Epithelial cell of prostate (primary cell): ENCODE measurements at places on chromosomes 5 and 9.

- DNase-seq, result no peak
These were observed 27.1 kb downstream of the GRAMD2B start for GRCh38 chr5:126450346-126450745.

GRCh38 chr9:686321-686813 lies 155.1 kb upstream of the DMRT1 start:
- peak; percentile 83 for DNase-seq

DNA sequence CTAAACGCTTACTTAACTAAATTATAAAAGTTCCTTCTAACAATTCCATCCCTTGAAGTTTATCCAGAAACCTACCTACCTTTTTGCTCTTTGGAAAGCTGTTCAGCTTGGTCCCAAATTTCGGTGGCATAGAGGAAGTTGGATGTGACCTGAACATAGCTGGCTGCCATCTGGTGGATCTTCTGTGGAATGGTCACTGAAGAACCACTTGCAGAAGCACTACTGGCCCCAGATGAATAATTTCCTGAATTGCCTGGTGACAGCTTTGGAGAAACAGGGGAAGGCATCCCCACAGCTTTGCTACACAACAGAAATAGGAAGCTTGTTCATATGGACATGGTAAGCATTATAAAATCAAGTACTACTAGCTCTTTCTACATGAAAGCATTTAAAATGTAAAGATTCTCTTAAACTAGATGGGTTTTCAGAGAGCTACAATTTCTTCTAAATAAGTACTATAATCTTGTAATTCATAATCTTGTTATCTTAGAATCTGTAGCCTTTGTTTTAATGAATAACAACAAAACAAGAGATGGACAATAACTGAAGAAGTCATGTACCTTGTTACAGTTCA lies 9.9 kb downstream of the LEAP2 start:
- DNase-seq, result no peak

DNA sequence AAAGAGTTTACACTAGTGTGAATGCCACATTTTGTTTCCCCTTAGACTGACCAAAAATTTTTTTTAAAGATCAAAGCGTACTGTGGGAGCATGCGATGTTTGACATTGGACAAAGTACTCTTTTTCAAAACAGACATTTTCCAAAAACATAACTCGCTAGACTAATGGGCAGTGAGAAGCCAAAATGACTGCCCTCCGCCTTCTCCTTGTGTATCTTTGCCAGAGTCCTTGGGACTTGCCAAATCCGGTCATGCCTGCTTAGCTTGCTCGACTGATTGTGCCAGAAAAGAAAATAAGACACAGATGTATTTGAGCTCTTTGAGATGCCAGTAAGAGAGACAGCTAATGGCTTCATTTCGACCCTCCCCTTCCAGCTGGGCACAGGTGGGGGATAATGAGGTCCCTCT lies 157.5 kb downstream of the MAPKAP1 start:
- no peak for DNase-seq

DNA sequence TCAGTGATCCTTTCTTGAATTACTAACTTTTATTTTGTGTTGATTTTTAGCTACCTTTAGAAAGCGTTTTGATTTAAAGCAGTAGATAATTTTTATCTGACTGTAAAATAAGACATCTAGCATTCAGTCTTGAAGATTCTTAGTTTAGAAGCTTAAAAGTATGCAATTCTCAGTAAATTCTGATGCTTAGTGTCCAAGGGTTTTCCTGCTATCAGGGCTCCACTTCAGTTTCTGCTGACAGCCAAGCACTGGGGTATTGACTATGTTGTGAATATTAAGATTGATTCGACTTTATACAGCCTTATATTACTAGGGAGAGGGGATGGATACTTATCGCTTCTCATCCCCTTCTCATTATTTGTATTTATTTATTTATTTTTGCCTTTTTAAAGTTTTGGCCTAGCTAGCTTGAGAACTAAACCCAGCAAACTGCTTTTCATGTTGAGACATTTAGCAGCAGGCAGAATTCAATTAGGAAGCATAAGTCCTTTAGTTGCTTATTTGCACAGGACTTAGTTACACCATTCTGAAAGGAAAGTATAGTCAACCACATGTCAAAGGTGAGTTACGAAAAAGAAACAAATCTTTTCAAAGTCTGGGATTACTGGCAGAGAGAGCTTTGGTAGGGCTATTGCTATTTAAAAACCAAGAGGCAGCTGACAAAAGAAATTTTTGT lies 2.9 kb downstream of the PBX3 start:
- no peak for DNase-seq

- no peak for DNase-seq
These were observed 25.8 kb upstream of the FRRS1L start for GRCh38 chr9:109192732-109193361.

DNA sequence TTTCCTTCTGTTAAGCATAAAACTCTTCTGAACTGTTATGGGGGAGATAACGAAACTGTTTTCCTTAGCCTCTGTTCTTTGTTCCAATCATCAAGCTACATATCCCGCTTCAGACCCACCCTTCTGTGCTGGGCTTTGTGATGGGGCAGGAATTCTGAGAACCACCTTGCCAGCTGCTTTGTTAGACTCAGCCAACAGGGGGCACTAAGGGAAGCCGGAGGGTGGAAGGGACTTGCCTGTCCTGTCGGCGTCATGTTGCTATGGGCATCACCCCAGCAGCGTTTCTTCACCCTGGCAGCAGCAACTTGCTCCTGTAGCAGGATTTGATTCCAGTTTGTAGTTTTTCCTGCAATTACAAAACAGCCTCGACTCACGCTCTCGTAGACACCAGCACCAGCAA lies 169.1 kb downstream of the CAAP1 start:
- no peak for DNase-seq

DNA sequence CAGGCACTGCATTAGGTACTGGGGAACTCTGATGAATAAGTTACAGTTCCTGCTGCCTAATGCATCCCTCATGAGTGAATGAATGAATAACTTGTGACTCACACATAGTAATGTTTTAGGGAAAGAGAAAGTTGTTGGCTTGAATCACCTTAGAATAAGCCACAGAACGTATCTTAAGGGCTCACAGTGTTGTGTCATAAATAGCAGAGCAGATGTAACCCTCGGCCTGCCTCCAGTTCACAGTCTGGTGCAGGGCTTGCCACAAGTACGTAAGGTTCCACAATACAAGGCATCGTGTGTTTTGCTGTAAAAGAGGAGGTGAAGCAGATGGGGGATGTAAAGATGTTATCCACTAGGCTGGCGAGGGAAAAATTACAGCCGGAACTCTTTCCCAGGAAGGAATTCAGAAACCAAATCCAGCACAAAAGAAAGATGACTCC lies 218.7 kb downstream of the TRPM3 start:
- DNase-seq, result peak; percentile 88

GRCh38 chr5:38369692-38370091 lies 111.3 kb downstream of the EGFLAM start:
- no peak for DNase-seq

DNA sequence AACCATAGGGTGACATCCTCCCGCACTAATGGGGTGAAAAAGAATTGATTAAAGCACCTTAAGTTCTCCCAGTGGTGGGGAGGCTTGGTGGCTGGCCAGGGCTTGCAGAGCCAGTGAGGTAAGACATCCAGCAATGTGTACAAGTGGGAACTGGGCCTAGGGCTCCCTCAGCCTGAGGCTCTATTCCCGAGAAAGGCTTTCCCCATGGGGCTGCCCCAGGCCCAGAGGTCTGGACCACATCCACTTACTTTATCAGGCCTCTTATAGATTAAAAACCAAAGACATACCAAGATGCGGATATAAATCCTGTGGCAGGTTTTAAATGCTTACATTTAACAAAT lies 35.3 kb downstream of the C5orf15 start:
- no peak for DNase-seq

- DNase-seq, result no peak
These were observed 5.2 kb upstream of the ARRDC3 start for GRCh38 chr5:91388362-91388761.

DNA sequence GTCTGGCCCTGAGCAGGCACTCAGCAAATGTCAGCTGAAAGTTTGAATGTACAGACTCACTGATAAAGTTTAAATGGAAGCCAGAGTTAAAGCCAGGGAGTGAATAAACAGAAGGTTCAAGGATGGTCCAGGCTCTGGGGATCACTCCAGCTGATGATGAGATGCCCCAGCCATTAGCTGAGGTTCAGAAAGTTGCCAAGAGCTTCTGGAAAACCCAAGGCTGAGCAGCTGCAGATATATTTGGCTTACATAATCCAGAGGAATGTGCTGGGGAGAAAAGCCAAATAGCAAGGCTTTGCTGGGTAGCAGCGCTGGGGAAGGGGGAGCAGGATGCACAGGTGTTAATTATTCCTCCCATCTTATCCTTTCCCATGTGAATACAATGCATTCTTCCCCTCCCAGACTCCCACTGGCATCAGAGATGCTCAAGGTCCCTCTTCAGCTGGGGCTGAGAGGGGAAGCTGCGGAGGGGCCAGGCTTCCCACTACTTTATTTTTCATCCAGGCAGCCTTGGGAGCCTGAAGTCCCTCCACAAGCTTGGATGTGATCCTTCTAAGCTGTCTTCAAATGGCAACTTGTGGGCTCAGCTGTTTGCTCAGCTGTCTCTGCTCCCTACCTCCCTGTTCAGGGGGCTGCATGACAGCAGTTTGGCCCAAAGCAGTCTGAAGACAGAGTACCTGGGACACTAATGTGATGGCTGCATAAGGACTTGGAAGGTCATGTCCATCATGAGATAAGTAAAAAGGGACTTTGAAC lies 341.2 kb downstream of the TRIM32 start:
- no peak for DNase-seq

DNA sequence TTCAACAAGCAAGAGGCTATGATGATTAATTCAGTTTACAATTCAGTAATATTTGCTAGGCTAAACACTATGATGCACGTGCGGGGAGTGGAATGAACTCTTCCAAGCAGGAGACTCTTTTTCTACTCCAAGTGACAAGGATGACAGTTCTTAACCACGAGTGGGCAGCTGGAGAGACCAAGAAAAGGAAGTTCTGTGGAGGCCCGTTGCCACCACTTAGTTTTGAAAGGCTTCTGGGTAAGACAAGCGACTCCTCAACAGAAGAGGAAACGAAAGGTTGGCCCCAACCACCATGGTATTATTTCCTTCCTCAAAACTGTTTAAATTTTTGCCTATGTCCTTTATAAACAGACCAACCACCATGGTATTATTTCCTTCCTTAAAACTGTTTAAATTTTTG lies 2.8 kb downstream of the DCAF12 start:
- DNase-seq, result no peak

DNA sequence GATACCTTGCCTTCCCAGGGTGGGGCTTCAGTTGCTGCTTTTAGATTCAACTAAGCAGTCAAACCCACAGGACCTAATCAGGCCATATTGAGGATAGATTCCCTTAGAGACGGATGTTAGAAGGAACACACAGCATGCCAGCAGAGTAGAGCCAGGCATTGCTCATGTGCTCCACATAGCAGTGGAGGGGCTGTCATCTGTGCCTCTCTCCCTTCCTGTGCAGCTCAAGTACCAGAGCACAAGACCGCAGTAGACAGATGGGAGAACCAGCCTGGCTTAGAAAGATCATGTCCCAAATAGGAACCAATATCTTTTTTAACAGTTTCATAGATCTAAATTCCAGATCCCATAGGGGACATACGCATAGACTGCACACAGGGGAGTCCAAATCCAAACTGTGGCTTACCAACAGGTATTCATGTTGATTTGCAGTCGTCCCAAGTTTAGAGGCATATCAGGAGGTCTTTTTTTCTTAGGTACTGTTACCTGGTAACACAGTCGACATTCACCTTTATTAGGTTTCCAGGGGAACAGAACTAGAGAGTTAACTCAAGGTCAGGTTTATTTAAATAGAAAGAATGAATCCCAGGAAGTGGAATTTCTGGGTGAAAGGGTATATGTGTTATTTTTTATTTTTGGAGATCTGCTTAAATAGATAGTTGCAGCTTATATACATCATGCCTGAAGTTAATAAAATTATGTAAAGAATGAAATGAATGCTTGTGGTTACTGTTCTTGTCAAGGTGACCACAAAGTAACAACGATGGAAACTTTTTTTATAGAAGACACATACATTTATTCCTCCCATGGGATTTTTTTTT lies 43.5 kb upstream of the PCAT7 start:
- DNase-seq, result no peak

DNA sequence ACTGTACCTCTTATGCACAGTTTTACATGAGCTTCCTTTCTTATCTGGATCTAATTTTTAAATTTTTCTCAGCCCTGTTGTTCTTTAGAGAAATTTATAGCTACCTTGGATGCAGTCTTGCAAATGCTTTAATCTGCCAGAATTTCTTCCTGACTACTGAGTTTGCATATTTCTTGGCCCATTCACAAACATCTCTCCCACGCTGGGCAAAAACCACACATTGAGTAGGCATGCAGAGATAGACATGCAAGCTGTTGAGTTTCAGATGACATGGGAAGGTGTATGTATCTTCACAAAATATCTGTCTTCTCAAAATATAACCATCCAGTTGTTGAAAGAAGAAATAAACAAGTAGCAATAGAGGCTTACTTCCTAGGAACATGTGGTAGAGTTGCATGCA lies 101.2 kb downstream of the PARP8 start:
- no peak for DNase-seq

DNA sequence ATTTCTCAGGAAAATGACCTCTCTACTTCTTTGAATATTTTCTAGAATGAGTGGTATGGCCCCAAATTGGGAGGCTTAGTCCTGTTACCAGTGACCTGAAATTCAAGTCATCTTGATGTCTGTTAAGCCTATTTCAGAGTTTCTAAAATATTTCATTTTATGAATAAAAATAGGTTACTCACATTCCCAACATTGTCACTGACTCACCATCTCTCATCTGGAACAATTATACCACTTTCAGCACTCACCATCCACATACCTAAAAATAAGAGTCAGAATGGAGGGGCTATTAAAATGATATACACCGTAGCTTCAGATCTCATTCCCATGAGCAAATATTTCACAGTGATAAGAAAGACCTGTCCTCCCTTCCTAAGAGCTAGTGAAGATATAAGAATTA lies 71.8 kb downstream of the KIAA1958 start:
- DNase-seq, result no peak

DNA sequence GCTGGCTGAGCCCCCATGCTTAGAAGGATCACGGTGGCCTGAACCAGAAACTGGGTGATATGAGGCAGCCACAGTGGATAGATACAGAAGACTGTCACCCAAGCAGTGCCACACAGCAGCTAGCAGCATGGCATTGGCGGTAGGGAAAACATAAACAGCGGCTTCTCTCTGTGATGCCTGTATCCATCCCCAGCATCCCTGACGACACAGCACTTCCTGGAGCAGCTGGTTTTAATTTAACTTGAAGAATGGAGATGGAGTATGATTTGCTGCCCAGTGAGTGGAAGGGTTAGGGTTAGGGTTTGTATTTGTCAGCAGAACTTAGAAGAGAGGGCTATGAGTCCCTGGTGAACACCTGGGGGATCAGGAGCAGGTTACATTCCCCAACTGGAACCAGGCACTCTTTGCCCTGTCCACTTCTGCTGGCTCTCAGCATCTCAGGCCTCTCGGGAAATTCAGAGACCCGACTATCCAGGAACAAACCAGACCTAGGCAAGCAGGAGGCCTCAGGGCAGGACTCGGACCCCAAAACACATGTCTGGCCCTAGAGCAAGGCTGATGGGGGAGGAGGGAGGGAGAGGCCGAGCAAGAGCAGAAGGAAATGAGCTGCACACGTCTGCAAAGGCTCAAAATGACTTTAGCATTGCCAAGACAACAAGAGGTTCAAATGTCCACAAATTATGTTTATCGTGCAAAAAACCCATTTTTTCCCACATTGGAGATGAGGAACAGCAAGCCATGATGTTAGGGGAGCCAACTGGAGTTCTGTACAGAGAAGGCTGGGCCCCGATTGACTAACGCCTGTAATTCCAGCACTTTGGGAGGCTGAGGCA lies 6.5 kb upstream of the GGTA1 start:
- DNase-seq, result no peak

- no peak for DNase-seq
These were observed 70.1 kb downstream of the WNK2 start for GRCh38 chr9:93254061-93254481.
